ENCODE measurements at places on chromosomes 13 and 19.

DNA sequence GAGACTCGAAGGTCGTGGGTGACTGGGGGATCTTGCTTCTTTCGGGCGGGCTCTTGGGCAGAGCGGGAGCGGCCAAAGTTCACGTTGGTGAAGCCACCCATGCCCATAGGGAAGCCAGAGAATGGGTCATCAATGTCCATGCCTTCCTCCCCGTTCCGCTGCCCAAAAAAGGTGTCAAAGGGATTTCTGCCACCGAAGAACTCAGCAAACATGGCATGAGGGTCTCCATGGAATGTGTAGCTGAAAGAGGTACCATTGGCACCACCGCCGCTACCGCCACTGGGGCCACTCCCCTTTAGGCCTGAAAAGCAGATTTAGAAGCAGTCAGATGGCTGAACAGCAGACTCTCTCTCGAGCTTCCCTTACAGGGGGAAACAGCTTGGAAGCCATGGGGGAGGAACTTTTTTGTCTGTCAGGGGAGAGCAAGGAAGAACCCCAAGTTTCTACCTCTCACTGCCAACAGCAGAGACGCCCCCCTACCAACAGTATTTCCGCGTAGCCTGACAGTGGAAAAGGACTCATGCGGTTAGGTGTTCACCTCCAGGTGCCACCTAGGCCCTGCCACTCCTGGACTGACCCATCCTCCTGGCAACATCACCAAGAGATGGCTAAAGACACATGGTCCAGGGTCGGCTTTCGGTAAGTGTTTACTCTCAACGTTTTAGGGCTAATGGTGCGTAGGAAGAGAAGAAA is 1.3 kb downstream of the DNAJB1 start:
- DNase-seq = no peak

- no peak for DNase-seq
Observed at GRCh38 chr13:30745906-30746686, 10.8 kb downstream of the ALOX5AP start.

- DNase-seq = no peak
Observed at GRCh38 chr13:66265371-66265770, 964.8 kb downstream of the PCDH9 start.

DNA sequence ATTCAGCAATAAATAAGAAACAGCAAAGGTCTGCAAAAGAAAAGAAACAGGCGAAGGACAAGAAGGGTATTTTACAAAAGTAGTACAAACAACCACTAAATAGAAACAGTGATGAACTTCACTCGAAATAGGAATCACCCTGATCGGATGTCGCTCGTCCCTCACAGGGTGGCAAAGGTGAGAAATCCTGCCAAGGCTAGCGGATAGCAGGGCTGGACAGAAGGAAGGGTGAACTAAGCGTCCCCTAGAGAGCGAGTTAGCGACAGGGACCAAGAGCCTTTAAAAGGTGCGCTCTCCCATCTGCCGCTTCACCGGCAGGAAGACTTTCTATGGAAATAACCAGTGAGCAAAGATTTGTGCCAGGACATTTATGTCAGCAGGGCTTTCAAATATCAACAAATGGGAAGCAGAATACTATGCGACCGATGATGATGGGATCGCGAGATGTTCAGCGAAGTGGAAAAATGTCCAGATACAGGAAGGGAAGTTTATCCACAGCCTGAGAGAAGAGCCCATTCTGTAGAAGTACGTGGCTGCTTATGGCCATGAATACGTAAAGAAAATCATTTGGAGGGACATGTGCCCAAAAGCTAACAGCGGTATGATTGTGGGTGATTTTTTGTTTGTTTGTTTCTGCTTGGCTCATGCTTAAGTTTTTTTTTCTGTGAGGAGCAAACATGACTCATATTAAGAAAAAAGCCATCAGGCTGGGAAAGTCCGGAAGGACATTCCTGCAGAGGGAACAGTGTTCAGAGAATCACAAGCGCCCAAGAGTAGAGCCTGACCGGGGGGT is 18.9 kb downstream of the ELAVL1 start:
- no peak for DNase-seq

DNA sequence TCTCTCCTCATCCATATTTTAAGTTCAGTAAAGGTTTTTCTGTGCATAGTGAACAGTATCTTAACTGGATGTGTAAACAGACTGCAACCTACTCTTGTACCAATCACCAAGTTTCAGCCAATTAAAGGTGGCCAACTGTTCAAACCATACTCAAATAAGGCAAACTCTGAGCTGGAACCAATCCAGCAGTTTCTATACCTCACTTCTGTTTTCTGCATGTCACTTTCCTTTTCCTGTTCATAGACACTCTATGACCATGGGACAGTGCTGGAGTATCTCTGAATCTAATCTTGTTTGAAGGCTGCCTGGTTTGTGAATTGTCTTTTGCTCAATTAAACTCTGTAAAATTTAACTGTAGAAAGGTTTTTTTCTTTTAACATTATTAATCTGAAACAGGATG is 470.3 kb upstream of the SLITRK6 start:
- no peak for DNase-seq

DNA sequence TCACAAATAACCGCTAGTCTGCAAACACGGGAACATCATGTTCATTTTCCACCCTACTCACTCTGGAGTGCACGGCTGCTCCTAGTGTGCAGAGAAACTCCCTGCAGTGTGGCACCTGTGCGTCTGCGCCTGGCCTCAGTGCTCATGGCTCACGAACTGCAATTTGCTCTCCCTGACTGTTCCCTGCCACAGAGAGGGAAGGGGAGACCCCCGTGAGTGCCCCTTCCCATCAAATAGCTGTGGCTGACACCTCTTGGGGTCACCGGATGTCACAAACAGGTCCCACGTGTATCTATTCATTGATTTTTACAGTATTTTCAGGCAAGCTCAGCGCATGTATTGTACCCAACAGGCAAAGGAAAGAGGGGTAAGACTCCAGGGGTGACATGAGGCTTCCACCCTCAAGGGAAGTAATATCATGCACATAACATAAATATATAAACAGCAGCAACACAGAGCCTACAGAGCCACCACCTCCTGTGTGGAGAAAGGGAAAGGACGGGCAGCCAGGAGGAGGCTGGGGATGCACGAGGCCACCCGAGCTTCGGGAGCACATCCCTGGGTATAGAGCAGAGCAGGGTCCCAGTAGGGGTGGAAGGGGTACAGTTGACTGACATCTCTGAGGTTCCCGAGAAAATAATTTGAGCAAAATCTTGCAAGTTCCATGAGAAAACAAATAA is 140.3 kb upstream of the SOX1 start:
- DNase-seq = peak; percentile 38

DNA sequence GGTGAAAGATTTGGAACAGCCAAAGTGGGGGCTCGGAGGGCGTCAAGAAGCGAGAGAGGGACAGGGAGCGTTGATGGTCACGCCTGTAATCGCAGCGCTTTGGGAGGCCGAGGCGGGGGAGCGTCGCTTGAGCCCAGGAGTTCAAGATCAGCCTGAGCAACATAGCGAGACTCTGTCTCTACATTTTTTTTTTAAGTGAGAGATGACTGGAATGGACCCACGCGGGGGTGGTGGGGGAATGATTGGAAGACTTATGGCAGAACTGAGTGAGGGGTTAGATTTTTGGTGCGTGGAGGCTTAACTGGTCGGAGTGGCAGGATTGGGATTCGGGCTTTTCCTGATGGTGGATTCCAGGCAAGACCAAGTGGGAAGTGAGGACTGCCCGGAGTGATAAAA is 725 bp downstream of the PSMD8 start:
- DNase-seq = no peak

GRCh38 chr19:23799321-23799720 is 40.6 kb upstream of the ZNF681 start:
- DNase-seq = no peak

DNA sequence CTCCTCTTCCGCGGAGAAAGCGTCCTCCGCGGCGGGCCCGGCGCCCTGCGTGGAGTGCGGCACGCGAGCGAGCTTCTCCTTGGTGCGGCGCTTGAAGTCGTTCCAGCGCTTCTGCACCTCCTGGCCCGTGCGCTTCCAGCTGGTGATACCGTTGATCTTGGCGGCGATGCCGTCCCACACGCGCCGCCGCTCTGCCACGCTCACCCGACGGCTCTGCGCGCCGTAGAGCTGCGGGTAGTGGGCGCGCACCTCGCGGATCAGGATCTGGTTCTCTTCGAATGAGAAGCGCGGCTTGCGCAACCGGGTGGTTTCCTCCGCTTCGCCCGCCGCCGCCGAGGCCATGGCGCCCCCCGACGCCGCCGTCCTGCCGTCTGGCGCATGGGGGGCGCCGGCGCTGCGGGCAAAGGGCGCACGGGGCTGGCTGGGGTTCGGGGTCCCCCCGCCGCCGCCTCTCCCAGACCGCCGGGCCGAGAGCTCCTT is 941 bp downstream of the MYPOP start:
- DNase-seq = no peak

DNA sequence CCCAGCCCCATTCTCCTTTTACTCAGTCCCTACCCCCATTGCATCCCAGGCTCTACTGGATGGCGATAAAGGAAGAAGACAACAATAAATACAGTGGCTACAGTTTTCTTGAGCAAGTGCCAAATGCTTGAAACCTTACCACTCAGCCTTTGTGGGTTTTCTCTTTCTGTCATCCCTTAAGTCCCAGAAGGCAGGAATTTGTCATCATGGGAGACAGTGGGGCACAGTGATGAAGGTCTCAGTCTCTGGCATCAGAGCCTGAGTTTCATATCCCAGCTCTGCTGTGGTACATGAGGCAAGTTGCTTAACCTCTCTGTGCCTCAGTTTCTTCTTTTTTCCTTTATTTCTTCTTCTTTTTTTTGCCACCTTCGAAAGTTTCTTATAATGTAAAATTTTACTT is 5.1 kb upstream of the COMP start:
- no peak for DNase-seq

DNA sequence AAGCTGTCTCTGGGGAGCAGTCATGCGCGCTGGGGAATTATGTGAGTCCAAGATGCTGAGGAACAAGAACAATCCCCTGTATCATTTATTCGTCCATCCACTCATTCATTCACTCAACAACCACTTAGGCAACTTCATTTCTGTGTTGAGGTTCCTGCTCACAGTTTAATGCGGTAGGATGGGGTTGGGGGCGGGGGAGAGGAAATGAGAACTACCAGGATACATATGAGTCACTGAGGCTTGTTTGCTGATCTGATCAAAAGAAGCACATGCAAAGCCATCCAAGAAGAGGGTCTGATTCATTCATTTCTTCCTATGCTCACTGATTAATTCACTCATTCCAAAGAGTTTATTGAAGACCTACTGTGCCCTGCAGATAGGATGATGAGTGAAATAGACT is 20.9 kb downstream of the ZNF536 start:
- no peak for DNase-seq

- no peak for DNase-seq
Observed at GRCh38 chr19:3665681-3666544, 34.4 kb downstream of the PIP5K1C start.

DNA sequence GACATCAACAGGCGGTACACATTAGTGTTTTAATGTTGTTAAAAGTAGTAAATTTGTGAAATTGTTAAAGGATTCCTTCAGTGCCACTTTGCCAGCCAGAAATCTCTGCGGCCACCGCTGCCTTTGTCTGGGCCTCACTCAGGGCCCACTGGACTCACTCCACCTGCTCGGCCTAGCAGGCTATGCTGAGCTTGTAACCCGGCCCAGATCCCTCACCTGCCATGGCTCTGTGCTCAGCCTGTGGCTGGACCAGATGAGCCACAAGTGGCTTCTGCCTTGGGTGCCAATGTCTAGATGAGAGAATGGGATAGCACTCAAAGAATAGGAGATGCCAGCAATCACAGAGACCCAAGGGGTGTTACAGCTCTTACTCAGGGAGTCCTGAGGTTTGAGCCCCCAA is 1228.0 kb downstream of the DIAPH3 start:
- DNase-seq = no peak

- no peak for DNase-seq
Observed at GRCh38 chr19:1626417-1627010, 21.3 kb upstream of the UQCR11 start.

DNA sequence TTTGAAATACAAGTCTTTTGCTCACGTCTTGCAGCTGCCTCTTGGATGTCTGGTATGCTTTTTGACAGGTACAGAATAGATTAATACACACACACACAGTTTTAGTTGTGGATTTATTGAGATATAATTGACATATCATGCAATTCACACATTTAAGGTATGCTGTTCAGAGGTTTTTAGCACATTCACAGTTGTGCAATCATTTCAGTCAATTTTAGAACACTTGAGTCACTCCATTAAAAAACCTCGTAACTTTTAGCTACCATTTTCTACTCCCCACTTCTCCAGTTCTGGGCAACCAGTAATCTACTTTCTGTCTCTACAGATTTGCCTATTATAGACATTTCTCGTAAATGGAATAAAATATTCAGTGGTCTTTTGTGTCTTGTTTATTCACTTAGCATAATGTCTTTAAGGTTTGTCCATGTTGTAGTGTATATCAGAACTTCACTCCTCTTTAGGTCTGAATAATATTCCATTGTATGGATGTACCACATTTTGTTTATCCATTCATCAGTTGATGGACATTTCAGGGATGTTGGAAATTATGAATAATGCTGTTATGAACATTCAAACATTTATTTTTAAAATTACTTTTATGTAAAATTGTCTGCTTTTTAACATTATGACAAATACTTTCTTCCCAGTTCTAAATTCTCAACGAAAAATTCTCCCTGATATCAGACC is 2.5 kb upstream of the ZMYM2 start:
- DNase-seq = no peak

GRCh38 chr13:66138172-66138811 is 1091.8 kb downstream of the PCDH9 start:
- DNase-seq = no peak

DNA sequence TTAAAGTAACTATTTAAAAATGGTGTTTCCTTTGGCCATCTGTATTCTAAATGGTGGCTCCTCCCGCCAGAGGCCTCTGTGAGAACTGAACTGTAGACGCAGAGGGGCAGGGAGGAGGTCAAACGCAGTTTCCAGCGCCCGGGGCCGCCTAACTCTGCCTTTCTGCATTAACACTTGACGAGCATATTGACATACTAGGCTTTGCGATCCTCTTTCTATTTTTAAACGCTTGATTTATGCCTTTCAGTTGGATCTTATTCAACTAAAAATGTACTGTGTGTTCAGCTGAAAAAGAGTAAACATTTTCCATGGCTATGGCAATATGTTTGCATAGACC is 74.7 kb downstream of the SPACA7 start:
- DNase-seq = no peak

GRCh38 chr19:45419396-45419795 is 4.3 kb downstream of the ERCC1 start:
- no peak for DNase-seq
